ENCODE measurements at places on chromosomes 2 and 18.

- no peak for DNase-seq
These were observed 290.7 kb upstream of the DDX18 start for GRCh38 chr2:117523711-117524238.

DNA sequence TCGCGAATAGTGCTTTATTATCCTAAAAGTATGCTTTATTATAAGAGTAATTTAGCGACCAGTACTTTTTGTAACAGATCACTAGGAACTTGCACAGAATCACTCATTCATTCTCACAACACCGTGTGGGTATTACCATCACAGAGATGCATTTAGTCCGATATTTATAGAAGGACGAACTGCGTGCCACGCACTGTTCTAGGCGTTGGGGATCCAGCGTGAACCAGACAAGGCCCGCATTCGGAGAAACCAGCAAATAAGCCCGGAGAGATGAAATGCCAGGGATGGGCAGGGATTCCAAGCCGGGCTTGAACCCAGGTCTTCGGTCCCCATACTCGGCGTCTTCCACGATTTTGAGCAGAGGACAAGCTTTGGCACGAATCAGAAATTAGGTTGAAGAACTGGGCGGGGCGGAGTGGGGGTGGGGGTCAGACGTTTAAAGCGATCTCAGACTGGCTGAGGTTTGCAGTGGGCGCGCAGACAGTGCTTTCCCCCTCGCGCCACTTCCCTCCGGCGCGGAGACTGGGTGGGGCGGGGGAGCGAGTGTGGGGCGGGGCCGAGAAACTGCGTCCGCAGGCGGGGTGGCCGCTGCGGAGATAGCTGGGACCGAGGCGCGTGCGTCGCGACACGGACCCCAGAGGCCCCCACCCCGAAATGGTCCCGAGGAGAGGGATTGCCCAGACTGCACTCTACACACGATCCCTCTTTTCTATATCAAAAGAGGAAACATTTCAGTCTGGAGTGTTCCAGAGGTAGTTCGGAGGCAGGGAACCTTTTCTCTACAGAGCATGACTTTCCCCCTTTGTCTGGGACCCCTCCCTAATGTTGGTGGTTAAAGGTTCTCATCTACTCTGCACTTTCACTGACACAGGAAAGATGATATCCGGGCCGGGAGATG is 1.1 kb upstream of the CXCR4 start:
- peak; percentile 81 for DNase-seq

DNA sequence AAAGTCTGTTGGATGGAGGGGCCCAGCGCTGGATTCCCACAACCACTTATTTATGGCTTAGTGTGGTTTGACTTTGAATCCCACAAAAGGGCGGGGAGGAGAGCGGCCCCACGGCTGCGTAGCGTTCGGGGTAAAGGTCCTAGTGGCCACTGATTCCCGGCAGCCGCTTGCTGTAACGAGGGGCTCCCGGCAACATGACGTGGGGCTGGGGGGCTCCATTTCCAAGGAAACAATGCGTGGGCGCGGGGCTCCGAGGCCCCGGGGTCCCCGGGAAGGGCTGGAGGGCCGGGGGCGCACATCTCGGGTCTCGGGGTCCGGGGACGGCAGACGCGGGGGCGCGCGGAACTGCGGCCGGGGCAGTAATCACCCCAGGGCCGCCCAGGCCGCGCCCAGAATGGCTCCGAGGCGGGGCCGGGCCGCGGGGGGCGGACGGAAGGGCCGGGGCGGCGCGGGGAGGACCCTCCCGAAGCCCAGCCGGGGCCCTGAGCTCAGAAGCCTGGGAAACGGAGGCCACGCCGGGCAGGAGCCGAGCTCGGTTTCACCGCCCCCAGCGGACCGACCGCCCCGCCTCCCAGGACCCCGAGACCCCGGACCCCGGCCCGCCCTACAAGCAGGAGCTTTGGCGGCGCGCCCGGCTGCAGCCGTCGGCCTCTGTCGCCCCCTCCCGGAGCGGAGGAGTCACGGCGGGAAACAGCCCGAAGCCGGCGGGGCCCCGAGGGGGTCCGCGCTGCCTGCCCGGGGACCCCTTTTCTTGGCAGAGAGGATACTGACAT is 11.9 kb upstream of the MLPH start:
- DNase-seq: peak; percentile 59

- no peak for DNase-seq
These were observed 141.8 kb upstream of the FHL2 start for GRCh38 chr2:105540642-105541041.

DNA sequence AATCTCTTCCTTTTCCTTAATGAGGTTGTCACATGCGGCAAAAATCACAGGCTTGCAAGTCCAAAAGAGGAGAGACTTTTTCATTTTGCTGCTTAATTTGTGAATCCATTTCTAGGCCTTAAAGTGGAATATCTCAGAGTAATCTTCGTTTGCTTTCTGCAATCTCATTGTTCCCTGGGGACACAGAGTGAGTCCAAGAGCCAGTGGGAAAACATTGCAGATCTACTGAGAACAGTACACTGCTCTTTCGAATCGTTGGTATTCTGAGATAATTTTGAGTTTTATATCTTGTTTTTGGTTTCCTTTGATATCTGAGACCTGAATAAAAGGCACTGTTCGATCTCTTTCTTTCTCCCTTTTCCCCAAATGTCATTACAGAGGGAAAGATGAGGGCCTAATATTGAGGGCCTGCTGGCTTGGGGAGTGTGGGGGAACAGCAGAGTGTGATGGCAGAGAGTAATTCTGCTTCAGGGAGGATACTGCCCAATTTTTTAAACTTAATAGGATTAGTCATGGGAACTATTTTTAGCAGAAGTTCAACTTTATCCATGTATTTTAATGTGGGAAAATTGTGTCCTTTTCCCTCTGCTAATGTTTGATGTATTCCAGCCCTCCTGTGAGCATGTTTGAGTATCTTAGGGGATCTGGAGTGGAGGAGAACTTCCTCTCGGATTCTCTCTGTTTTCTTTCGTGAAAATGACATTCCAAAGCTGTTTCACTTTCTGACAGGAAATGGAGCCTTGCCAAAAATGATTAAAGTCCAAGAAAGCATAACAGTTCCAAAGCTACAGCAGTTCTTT is 418.2 kb upstream of the ZEB2 start:
- no peak for DNase-seq

Data from stimulated activated CD8-positive, alpha-beta memory T cell treated with anti-CD3 and anti-CD28 coated beads, Interleukin-7, amount 100 ng/mL, for 1 hour (primary cell).